AG08395 (cell line): ENCODE measurements at places on chromosomes 7 and 10.

GRCh38 chr10:88045656-88046415 is 182.4 kb downstream of the PTEN start:
- DNase-seq = no peak

DNA sequence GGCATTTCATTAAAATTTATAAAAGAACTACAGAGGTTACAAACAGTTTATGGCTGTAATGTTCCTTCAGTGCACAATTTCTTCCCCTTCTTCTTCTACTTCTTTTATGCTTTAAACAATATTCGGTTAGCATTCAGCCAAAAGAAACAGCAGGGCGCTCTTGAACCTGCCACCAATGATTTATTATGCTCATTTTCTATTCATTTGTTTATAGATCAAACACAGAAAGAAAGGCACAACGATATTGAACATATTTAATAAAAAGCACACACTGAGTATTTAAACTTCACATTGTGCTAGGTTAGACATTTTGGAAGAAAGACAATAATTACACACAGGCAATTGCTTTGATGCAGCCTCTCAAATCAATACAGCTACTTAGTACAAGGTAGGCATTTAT is 1025.8 kb upstream of the LRRN3 start:
- DNase-seq = no peak

- DNase-seq = no peak
Measured at GRCh38 chr7:146375170-146375569, 258.6 kb downstream of the CNTNAP2 start.

DNA sequence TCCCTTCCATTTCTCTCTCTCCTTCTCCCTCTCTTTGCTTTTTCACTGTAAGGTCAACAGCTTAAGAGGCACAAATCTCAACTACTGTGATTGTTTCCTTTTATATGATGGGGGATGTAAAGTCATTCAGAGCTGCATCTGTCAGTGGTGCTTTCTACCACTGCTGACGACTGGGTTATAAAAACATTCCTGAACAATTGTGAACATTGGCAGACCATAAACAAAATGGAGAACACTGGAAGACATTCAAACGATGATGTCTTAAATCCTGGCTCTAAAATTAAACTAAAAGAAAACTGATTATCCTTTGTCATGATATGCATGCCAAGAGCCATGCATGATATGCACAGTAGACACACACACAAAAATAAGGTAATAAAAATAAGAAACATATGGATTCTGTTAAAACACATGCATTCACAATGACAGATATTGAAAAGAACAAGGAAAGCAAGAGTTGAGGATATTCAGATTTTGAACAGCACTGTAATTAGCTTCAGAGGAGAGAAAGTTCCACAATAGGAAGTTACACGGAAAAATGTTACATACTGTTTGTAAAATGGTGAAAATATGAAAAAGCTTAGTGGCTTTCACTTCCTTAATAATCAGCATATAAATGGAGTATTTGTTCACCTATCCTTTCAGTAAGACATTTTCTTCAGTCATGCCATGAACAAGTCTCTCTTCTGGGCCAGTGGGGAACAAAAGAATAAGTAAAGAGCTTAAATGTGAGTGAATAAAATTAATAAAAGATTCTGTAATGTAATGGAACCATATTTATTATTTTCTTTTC is 89.2 kb downstream of the RNLS start:
- peak; percentile 9 for DNase-seq

GRCh38 chr7:94050046-94050445 is 45.9 kb upstream of the BET1 start:
- DNase-seq = no peak

DNA sequence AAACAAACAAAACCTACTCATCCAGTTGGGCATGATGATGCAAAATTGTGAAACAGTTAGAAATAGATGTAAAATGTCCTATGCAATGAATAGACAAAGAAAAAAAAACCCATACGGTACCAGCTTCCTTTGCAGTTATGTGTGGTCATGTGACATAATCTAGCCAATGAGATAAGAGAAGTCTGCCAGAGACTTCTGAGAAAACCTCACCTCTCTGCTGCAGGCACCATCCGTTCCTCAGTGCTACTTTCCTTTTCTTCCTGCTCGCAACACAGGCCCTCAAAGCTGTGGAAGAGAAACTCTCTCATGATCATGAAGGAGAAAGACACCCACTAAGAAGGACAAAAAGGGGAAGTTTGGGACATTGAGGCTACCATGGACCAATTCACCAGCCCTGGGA is 76.8 kb upstream of the CARD11 start:
- DNase-seq = no peak

- no peak for DNase-seq
Measured at GRCh38 chr10:16566202-16566805, 44.6 kb upstream of the C1QL3 start.

DNA sequence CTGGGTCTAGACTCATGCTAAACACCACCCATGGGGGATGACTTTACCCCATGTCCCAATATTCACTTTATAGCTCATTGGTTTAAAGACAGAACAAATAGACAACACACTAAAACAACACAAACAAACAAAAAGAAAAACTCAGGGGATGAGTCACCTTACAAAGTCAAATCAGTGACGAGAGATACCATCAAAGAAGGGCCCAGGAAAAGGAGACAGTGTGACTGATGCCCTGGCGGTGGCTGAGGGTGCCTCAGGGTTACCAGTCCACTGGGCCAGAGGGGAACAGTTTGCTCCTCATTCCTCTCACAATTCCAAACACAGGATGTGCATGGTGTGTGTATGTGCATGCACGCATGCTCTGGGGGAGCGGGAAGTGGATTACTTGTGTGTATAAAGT is 171.3 kb upstream of the PRKCQ start:
- DNase-seq = no peak

DNA sequence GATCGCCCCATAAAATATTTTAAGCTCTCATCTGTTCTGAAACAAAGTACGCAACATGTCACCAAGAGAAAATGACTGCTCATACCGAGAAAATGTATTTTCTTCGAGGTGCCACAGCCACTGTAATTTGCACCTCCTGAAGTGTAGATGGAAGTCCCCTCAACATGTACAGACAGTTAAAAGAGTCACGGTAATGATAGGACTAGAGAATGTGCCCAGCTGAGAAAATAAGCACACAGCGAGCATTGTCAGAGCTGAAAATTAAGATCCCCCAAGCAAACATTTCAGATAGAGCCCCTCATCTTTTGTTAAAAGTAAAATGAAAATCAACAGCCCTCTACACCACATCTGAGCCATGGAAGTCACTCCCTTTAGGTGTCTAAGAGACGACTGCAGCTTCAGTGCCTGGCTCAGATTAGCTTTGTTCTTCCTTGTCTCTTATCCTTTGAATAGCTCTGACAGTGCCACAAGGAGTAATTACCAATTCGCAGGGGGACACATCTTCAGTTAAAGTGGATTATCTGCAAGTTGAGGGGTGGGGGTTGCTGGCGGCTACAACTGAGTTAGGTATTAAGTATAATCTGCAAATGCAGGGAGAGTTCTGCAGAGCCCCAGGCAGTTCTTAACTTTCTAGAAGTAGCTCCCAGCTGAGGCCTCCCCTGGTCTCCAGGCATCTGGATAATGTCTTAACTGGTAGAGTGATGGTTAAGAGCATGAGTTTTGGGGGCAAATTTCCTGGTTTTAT is 222.7 kb upstream of the C7orf33 start:
- no peak for DNase-seq

GRCh38 chr7:26673271-26673670 is 191.1 kb downstream of the SKAP2 start:
- DNase-seq = no peak

- DNase-seq = no peak
Measured at GRCh38 chr7:131355917-131356777, 28.5 kb downstream of the MKLN1 start.
